ENCODE measurements at places on chromosomes 5 and 9.

- DNase-seq = no peak
Measured at GRCh38 chr5:122102825-122103224, 24.8 kb upstream of the LOX start.

- no peak for DNase-seq
Measured at GRCh38 chr5:66881480-66882161, 285.4 kb downstream of the MAST4 start.

- no peak for DNase-seq
Measured at GRCh38 chr9:127506814-127507750, 55.8 kb downstream of the LRSAM1 start.

DNA sequence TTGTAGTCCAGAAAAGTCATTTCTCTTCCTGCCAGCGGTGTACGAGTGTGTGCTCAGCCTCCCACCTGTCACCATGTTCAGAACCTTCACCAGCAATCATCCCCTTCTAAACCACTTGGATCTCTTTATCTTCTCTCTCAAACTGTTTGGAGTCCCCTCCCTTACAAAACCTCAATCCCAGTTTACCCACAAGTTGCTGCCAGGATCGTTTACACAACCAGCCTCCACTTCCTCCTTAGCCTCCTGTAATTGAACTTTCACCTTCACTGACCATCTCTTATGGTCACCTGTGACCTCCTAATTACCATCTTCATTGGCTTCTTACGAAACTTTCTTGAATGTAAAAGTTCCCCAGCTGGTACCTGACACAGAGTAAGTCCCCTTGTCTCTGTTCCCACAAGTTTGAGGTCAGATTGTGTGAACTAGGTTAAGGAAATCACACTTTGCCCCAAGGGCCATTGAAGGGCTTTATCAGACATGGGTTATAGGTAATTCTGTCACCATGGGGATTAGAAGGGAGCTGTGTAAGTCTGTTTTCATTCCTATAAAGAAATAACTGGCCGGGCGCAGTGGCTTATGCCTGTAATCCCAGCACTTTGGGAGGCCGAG is 20.0 kb downstream of the RNF44 start:
- no peak for DNase-seq

- no peak for DNase-seq
Measured at GRCh38 chr5:58294598-58295305, 165.1 kb downstream of the PLK2 start.

DNA sequence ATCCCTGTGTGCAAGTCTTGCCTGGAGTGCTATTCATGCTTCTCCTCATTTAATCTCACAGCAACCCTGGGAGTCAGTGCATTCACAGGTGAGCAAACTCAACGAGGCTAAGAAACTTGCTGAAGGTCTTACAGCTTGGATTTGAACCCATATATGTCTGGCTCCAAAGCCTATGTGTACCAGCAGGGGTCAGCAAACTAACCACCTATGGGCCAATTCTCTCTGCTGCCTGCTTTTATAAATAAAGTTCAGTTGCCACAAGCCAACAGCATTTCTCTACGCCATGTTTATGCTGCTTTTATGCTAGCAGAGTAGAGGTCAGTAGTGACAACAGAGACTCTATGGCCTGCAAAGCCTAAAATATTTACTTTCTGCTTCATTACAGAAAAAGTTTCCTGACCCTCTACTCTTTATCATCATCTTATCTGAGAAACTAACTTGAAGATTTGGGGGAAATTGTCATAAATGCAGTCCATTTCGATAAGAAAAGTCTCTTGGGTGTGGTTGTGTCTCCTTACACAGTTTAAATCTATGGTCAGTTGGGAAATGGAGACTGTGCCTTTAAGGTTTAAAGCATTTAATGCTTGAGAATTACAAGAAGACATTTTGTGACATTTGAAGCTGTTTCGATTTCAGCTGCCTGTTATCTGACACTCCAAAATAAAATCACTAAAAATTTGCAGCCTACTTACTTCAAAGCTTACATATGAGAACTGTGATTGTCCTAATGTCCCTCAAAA is 137.7 kb downstream of the PRELID2 start:
- no peak for DNase-seq

DNA sequence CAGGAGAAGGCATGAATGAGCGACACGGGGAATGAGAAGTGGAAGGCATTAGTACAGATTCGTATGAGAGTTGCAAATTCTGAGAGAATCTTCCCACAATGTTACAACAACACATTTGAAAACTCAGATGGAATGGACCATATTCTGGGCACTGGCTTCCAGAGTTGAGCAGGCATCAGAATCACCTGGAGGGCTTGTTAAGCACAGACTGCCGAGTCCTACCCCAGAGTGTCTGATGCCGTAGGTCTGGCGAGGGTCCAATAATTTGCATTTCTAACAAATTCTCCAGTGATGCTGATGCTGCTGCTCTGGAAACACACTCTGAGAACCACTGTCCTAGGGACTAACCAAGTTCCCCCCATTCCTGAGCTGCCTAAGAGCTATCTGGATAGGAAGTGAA is 2.9 kb upstream of the TLX3 start:
- no peak for DNase-seq
